Sigmoid colon (tissue), 7 donors: ENCODE measurements at places on chromosomes 2 and 18. TPM values are rescaled to one million over a fixed set of nuclear protein-coding genes. Genes with fewer than 3 reads are reported as not detected.

G6PC2 gene
- total RNA-seq: not detected

BUB1 gene
- 1.1 TPM for total RNA-seq

FTCDNL1 gene
- 1.7 TPM for total RNA-seq

RAPGEF4 gene
- 7.6 TPM for total RNA-seq

IL1RN gene
- total RNA-seq: not detected

CYP1B1 gene
- total RNA-seq: 12.7 TPM

CAPN14 gene
- total RNA-seq: not detected

RGPD3 gene
- 0.95 TPM for total RNA-seq

IL18RAP gene
- not detected for total RNA-seq

UGT1A10 gene
- total RNA-seq: not detected

ASB18 gene
- total RNA-seq: not detected

HJURP gene
- 2.1 TPM for total RNA-seq

MTHFD2 gene
- total RNA-seq: 23.6 TPM

GRP gene
- 1.4 TPM for total RNA-seq

KLHL41 gene
- total RNA-seq: 1.5 TPM

TFCP2L1 gene
- total RNA-seq: 0.14 TPM

CXCR1 gene
- not detected for total RNA-seq

GKN1 gene
- total RNA-seq: not detected

ITPRIPL1 gene
- total RNA-seq: 0.83 TPM

REG3A gene
- not detected for total RNA-seq

PROKR1 gene
- 1.1 TPM for total RNA-seq

RMDN2 gene
- 8.6 TPM for total RNA-seq

FBXO36 gene
- total RNA-seq: 3.0 TPM

RTKN gene
- 14.9 TPM for total RNA-seq
